ENCODE measurements at places on chromosomes 6 and 20. TPM values are rescaled to one million over a fixed set of nuclear protein-coding genes. Genes with fewer than 3 reads are reported as not detected.

DNA sequence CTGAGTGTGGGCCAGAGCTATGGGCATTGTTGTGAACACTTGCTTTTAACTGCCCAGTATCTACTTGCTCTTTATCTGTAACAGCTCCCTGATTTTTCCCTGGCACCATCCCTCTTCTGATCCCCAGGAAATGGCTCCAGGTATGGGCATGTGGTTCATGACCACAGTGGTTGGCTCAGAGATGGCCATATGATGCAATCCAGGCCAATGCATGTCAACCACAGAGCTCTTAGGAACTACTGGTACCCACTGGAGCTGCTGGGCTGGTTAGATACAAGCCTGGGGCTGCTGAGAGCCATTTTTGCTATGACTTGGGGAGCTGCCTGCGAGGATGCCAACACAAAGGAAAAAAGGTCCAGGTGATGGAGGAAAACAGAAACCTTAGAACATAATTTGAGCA is 55.6 kb downstream of the KCNB1 start:
- no peaks in the 10 kb centered on the region for H3K4me1 ChIP-seq
- no peaks in the 10 kb centered on the region for H3K27me3 ChIP-seq
- no peaks in the 10 kb centered on the region for H3K36me3 ChIP-seq

DNA sequence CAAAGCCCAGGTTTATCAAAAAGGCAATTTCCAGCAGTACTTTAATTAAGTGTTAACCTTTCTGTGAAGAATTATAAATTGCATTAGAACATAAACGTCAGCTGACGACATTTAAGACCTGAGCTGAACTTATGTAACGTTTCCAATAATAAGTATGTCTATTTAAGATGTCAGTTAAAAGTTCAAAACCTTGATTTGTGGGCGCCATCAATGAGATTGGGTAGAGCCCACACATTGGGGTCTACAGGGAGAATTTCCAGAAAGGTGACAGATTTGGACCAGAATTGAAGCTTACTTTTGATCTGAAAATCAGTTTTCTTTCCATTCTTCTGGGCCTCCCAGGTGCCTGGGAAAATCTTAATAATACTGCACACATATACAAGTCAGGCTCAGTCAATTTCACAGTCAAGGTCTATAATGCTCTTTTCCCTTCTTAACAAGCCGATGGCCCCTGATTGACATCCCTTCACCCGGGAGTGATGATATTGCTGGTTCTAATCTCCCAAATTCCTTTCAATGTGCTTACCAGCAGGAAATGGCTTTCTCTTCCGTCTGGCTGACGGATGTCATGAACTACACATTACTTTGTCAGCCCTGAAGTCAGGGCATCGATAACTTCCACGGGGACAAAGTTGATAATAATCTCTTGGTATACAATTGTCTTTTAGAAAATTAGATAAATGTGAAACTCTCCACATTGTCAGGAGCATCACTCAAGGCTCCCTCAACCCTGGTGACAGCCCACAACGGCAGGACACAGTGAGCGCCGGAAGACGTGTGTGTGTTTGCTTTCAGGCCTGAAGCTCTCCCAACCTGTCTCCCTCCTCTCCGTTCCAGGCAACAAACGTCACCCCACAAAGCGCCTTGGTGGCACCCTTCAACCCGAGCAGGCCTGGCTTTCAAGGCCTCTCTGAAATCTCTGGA is 396.5 kb upstream of the CNR1 start:
- H3K27me3 ChIP-seq, result no peaks in the 10 kb centered on the region
- no peak for DNase-seq
- H3K4me1 ChIP-seq, result no peaks in the 10 kb centered on the region
- no peak overlapping the region for H3K4me3 ChIP-seq

GRCh38 chr6:3377536-3378397 is 79.1 kb downstream of the SLC22A23 start:
- no peak for DNase-seq
- H3K4me1 ChIP-seq, result no peaks in the 10 kb centered on the region
- H3K4me3 ChIP-seq, result no peak overlapping the region
- no peaks in the 10 kb centered on the region for H3K36me3 ChIP-seq
- no peak overlapping the region for H3K27ac ChIP-seq

DNA sequence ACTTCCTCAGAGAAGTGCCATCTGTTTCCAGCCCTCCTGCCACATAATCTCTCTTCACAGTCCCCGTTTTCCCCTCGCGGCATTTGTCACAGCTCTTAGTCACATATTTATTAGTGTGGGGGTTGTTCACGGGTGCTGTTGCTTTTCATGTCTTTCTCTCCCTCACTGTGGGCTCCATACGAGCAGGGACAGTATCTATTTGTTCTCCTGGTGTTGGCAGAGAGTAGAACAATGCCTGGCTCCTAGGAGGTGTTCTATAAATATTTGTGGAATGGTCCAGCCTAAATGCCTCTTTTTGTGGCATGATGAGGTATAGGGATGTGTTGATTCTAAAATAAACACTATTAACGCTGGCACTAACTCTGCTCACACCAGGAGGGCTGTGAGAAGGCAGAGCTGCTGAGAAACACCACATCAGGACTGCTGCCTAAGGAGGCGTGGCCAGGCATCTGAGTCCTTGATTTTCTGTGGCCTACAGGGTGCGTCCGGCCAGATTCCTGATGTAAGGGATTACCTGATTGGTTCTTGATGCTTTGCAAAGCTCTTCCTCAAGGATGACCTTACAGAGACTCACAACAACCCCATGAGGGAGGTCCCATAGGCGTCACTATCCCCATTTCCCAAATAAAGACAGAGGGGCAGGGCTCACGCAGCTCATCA is 219.8 kb upstream of the ARID1B start:
- no peak overlapping the region for H3K27ac ChIP-seq
- no peaks in the 10 kb centered on the region for H3K27me3 ChIP-seq
- H3K36me3 ChIP-seq, result no peaks in the 10 kb centered on the region
- no peaks in the 10 kb centered on the region for H3K4me1 ChIP-seq
- H3K4me3 ChIP-seq, result no peak overlapping the region

DNA sequence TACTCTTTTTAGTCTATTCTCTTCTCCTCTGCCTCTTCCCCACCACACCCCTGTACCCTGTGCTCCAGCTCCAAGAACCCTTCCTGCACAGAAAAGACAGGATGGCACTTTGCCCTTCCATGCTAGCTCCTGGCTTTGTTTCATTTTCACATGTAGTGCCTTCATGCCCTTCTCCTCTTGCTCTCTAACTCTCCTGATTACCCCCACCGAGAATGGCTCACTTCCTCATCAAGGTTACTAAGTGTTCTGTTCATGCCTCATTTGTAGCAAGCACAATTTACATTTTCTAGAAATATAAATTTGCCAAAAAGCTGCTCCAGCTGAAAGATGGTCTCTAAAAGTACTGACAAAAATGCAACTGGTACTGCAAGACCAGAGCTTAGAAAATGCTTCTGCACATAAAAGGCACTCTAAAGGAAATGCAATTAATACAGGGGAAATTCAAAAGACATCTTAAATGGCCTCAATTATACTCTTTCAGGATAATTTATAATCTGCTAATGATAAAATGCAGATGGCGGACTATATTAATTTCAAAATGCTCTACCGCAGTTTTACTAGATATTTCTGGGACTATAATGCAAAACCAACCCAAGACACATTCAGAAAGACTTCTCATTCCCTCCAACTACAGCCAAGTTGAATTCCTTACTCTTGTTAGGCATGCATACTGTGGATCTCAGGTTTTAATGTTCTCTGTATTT is 570.2 kb downstream of the PRKN start:
- H3K27me3 ChIP-seq, result no peaks in the 10 kb centered on the region
- no peak overlapping the region for H3K4me3 ChIP-seq
- no peak overlapping the region for H3K27ac ChIP-seq
- H3K4me1 ChIP-seq, result no peaks in the 10 kb centered on the region
- H3K36me3 ChIP-seq, result no peaks in the 10 kb centered on the region

Gene PROCR
- 241 TPM for total RNA-seq

GRCh38 chr6:5681480-5681879 is 325.2 kb downstream of the NRN1 start:
- no peaks in the 10 kb centered on the region for H3K36me3 ChIP-seq
- no peaks in the 10 kb centered on the region for H3K27me3 ChIP-seq
- no peak overlapping the region for H3K27ac ChIP-seq
- no peak for DNase-seq
- H3K4me3 ChIP-seq, result no peak overlapping the region
- no peaks in the 10 kb centered on the region for H3K4me1 ChIP-seq

DNA sequence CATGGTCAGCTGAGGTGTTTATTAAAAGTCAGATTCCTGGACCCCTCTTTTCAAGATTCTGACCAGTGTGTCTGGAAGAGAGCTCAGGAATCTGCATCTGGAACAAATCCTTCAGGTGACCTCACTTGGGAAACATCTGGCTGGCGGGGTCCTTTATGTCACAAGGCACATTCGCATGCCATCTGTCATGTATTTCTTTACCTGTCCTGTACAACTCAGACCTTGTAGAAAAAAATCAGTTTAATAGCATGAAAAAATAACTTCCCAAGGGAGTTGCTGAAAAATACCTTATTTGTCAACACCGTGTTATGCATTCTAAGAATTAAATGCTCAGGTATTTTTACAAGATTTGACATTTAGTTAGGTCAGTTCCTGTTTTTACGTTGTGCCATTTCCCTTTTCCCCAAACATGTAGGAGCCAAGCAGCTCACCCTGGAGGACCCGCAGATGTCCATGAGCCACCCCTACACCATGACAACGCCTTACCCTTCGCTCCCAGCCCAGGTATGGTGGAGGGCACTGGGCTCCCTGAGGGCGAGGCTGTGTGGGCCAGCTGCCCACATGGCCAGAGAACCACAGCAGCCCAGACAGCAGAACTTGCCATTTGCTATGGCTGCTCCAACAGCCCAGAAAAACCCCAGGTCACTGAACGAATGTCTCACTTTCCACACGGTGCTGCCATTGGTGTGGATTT is 4.0 kb downstream of the IRF4 start:
- no peak overlapping the region for H3K27ac ChIP-seq
- H3K27me3 ChIP-seq, result peaks cover 10% of the 10 kb centered on the region
- no peak for DNase-seq
- no peak overlapping the region for H3K4me3 ChIP-seq
- H3K36me3 ChIP-seq, result no peaks in the 10 kb centered on the region

GRCh38 chr6:25635886-25636317 is 16.1 kb upstream of the SCGN start:
- H3K36me3 ChIP-seq, result no peaks in the 10 kb centered on the region
- H3K4me1 ChIP-seq, result no peaks in the 10 kb centered on the region
- DNase-seq, result no peak
- H3K27ac ChIP-seq, result no peak overlapping the region
- no peak overlapping the region for H3K4me3 ChIP-seq

DNA sequence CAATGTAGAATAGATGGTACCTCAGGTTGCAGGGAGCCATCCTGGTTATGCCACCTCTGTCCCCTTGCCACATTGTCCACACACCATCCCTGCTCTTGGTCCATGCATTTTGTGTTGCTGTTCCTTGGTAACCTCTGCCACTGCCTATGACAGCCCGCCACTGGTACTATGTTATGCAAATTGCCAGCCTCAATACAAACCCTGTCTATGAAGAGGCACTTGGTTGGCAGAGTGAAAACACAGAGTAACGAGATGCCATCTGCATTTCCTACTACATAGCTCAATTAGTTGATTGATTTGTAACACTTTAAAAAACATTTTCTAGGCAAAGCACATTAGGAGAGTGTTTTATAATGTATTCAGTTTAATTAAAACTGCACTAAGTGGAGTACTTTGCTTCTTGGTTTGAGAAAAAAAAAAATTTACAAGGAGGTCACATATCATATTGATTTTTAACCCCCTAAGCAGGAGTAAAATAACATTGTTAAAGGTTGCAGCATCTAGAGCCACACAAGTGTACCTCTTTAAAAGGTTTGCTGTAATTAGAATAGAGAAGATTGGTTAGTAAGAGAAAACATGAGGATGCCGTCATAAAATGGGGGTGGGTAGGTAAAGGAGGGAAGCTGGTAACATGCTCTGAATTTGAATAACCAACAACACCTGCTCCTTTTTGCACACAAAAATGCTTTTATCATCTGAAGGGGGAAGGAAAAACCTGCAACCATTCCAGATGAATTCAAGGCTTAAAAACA is 817.1 kb downstream of the KIF16B start:
- H3K4me3 ChIP-seq, result no peak overlapping the region
- no peak for DNase-seq
- H3K36me3 ChIP-seq, result no peaks in the 10 kb centered on the region
- no peaks in the 10 kb centered on the region for H3K27me3 ChIP-seq
- H3K27ac ChIP-seq, result no peak overlapping the region

DNA sequence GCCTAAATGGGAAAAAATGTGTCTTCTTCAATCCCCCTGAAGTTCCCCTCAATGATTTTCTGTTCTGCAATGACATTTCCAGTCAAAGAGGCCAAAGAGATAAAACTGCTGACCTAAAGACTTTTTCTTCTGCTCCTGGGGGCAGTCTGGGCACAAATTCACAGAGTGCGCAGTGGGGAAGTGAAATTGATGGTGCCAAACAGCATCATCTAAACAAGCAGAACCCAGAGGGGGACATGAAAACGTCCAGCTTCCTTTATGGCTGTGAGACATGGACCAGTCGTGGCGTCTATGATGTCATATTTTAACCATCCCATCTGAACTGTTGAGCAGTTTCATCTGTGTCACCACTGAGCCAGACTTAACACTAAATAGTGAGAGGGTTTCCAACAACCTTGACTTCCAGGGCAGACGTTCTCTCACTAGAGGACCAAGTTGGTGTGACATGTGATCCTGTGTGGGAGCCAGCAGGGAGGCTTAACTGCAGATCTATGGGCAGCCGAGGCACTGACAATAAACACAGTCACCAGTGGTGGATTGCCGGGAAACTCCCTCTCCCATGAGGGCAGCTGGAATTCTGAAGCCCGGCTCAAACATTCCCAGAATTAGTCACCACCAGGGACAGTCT is 12.4 kb downstream of the SCML4 start:
- DNase-seq, result no peak
- no peaks in the 10 kb centered on the region for H3K4me1 ChIP-seq
- H3K4me3 ChIP-seq, result no peak overlapping the region
- no peaks in the 10 kb centered on the region for H3K36me3 ChIP-seq
- H3K27ac ChIP-seq, result no peak overlapping the region

Gene RAET1E
- not detected for total RNA-seq

Gene FAM217A
- total RNA-seq, result not detected

DNA sequence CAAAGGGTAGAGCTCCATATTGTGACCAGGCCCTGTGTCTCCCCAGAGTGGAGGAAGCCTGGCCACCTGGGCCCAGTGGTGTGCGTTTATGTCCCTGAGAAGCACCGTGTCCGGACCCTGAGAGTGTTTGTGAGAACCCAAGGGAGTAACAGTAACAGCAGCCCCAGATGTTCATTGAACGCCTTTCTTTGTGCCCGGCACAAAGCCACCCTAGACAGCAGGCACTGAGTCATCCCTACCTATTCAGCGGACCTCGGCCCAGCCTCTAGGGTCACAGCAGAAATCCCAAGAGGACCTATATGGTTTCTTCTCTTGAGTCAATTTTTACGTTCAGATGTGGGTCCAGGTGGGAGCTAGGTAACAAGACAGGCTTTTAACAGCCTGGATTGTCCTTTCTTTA is 24.5 kb downstream of the BCAS4 start:
- no peaks in the 10 kb centered on the region for H3K36me3 ChIP-seq
- H3K4me1 ChIP-seq, result peaks cover 41% of the 10 kb centered on the region
- DNase-seq, result no peak
- H3K27me3 ChIP-seq, result no peaks in the 10 kb centered on the region

Gene GMDS
- 19.9 TPM for total RNA-seq
